ENCODE measurements at places on chromosomes 13 and 19. TPM values are rescaled to one million over a fixed set of nuclear protein-coding genes. Genes with fewer than 3 reads are reported as not detected.
A peak's percentile ranks its signal among the peaks of the same experiment; 100 is the strongest.

GRCh38 chr19:39160889-39161672, 35.5 kb downstream of the PAK4 start:
- DNase-seq, result no peak

- DNase-seq, result no peak
Observed at GRCh38 chr19:13718733-13719132, 45.6 kb upstream of the MRI1 start.

The ZNF850 gene
- polyA plus RNA-seq, result 4.0 TPM

GRCh38 chr19:47471733-47472457, at the start of gene SLC8A2:
Gene SLC8A2 (minus strand): TSS chr19:47471893. CDS start chr19:47466403, 5,490 bp downstream.
- DNase-seq, result peak; percentile 80

The LRRC4B gene
- polyA plus RNA-seq, result 10.9 TPM

The GRIN3B gene
- 0.46 TPM for polyA plus RNA-seq

DNA sequence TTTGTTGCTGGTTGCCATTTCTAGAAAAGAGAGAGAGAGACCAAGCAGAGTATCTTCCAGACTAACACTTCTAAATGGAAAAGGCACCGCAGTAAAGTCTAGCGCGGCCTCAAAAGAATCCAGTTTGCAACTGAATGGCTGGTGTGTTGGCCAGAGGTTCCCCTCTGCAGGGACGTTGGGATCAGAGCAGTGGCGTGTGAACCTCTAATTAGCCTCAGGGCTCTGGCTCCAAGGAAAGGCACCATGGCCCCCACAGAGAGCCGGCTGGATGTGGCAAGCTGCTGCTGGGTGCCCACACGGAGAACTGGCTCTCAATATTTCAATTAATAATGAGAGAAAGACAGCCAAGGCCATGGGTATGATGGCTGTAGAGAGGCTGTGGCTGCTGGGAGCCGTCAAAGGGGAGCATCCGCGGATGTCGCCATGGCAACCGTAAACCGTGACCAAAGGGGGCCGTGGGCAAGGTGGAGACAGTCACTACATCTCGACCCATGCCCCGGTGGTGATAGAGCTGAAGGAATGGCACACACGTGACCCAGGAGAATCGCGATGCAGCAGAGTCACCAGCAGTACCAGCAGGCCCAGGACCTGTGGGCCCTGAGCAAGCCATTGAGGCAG, 9.5 kb downstream of the VSTM2B start:
- DNase-seq, result no peak

DNA sequence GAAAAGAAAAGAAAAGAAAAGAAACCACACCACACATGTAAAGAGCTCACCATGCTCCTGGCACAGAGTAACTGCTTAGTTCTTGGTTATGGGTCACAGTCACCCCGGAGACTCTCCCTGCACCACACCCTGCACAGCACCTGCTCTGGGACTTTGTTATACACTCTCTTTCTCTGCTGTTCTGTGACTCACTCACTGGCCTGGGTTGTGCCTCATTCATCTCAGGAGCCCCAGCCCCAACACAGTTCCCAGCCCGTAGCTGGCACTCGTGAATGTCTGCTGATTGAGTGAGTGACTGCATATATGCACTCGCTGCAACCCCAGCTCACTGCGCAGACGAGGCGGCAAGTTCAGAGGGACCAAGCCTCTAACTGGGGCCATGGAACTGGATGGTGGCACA, 22.9 kb upstream of the ZNF507 start:
- no peak for DNase-seq

DNA sequence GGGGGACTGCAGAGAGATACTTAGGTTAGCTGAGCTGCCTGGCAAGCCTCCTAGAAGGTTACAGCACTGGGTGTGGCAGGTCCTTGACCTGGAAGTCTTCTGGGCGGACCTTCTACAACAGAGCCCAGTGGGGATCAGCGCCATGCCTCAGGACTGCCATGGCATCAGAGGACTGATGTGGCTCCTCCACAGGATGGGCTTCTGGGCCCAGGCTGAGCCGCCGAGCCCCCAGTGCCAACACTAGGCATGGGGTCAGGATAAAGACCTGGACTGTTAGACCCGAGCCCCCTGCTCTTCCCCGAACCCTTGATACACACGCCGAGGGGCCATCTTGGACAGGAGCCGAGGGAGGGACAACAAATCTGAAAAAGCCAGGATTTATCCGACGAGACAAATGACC, 64.0 kb upstream of the SOX21 start:
- no peak for DNase-seq

The FCGBP gene
- polyA plus RNA-seq, result 5.6 TPM

DNA sequence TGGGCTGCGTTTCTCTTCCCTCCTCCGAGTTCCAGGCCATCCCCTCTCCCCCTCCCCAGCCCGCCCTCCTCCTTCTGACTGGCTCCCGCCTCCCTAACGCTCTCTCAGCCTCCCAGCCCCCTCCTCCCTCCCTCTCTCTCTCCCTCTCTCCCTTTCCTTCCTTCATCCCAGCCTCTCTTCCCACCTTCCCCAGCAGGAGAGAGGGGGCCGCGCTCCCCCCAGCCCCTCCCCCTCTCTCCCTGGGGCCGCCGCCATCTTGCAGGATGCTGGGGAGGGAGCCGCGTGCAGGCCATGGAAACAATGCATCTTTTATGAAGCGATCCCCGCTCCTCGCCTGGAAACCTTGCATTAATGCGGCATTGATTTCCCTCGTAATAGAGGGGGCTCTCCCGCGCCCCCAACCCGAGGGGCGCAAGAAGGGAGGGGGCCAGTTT, 42.6 kb upstream of the ADGRL1 start:
- DNase-seq, result peak; percentile 77

GRCh38 chr13:93956426-93956825, 523.1 kb downstream of the DCT start:
- no peak for DNase-seq

GRCh38 chr19:19342086-19343015, 21.7 kb downstream of the MAU2 start:
- DNase-seq, result no peak

The CD79A gene
- polyA plus RNA-seq, result 1.3 TPM

GRCh38 chr13:114219392-114219791, 15.3 kb upstream of the CDC16 start:
- DNase-seq, result no peak

DNA sequence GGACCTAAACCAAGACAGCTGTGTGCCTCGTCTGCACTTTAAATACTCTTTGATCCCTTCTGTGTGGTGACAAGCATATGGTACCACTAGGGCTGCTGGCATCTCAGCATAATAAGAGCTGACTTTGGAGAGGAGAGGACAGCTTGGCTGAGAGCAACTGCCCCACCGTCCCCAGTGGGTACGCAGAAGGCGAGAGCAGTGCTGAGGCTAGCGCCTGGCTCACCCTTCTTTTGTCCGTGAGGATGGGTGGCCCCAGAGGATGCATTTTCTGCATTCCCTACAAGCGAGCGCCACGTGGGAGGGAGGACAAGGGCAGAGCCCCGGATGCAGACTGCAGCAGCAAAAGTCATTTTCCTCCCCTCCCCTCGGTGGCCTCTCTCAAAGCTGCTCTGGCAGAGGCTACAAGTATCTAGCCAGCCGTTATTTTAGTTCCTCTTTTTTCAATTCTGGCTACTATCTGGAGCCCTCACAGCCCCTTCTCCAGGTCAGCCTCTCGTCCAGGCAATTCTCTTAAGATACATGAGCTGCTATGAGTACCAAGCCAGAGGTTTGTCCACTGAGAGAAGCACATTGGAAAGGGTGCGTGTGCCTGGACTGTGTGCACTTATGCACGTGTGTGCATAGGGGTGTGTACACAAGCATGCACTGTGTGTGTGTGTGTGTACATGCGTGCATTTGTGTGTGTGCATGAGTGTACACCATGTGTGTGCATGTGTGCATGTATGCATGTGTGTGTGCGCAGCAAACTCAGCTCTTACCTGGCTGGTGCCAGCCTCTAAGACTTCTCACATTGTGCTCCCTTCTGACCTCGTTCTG, 51.3 kb downstream of the RAB20 start:
- no peak for DNase-seq

- DNase-seq, result no peak
Observed at GRCh38 chr19:49557641-49558325, 22.6 kb downstream of the NOSIP start.

DNA sequence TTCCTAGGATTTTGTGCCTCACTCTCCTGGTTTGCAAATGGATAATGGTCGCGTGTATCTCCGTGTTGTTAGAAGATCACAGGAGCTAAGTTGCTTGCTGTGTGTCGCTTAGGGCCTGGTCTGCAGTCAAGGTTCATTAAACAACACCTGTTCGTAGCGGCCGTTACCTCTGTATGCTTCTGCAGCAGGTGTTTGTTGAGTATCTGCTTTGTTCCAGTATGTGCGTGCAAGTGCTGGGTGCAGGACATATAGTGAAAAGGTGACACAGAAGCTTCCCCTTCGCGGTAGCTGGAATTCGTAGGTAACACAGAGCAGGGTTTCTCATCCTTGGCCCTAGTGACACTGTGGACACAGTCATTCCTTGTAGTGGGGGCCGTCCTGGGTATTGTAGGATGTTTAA, 5.4 kb downstream of the MED25 start:
- no peak for DNase-seq

GRCh38 chr19:31392464-31392863, 43.2 kb upstream of the TSHZ3 start:
- DNase-seq, result peak; percentile 14

DNA sequence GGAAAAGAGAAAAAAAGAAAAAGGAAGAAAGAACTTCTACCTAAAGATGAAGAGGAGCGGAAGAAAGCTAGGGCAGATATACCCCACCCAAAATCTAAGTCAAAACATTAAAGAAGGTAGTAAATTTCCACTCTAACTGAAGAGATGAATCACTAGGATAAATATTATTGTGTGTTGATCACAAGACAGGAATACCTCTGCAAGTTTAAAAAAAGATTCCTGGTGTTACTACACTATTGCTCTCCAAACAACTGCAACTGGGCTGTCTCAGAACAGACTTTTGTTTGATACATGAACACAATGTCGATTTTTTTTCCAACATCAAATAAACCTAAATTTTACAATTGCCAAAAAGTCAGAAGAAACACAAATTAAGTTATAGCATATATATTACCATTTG, 6.8 kb downstream of the HSPH1 start:
- no peak for DNase-seq

- no peak for DNase-seq
Observed at GRCh38 chr19:47229676-47230053, 1.3 kb downstream of the BBC3 start.

The MBD3L3 gene
- polyA plus RNA-seq, result not detected

The SLC7A10 gene
- polyA plus RNA-seq, result 0.58 TPM

- DNase-seq, result no peak
Observed at GRCh38 chr13:112580912-112581311, 7.0 kb downstream of the TUBGCP3 start.

GRCh38 chr13:39760521-39760920, 105.1 kb downstream of the COG6 start:
- DNase-seq, result no peak

- DNase-seq, result no peak
Observed at GRCh38 chr13:98942997-98943396, 34.9 kb downstream of the DOCK9 start.

DNA sequence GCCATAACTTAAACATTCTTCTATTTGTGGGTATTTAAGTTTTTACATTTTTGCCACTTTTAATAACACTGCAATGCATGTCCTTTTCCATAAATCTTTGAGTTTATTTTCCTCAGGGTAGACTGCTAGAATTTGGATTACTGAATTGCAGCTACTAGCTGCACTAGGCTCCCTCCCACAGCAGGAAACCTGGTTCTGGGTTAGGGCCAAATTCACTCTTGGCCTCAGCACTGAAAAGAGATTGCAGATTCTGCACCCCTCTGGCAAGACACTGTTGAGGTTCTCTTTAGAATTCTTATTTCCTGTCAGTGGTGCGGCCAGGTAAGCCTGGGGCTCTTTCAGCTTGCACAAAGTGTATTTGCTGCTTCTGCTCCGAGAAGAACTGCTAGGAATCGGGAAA, 155.7 kb downstream of the ENOX1 start:
- DNase-seq, result no peak

DNA sequence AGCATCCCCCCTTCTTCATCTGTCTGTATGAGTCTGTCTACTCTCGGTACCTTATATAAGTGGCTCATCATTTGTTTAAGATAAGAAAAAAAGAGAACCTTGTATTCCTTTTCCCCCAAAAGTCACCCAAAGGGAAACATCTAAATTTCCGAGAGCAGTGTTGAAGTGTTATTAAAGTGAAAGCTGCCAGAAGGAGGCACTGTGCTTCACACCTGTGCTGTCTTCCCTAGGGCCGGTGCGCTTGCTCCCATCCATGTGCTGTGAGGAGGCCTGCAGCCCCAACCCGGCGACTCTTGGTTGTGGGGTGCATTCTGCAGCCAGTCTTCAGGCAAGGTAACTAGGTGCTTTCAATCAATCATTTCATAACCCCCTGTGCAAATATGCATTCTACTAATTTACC, 97.5 kb downstream of the TNFRSF19 start:
- no peak for DNase-seq

DNA sequence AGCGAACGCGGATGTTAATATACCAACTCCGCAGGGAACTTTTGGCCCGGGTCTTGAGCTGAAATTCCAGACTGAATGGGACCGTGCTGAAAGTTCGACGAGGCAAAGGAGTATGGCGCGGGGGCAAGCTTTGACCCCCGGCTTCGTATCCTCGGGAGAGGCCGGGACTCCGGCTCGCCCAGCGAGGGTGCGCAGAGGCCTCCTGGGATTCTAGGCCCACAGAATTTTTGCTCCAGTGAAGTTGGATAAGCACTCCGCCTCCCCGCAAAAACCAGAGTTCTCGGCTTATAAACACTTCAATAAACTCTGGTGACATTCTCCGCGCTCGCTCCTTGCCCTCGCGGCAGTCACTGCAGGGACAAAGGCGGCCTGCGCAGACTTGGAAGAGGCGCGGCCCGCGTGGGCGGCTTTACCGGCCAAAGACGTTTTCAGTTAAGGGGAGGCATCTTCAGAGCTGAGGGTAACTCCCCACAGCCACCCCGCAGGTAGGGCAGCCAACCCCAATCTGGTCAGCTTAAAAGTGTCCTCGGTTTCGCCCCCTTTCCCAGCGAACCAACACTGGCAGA, 112.6 kb downstream of the KCNRG start:
- no peak for DNase-seq

The STOML3 gene
- polyA plus RNA-seq, result 3.3 TPM
